G401 (cell line): ENCODE measurements at places on chromosomes 1 and 21.
A peak's percentile ranks its signal among the peaks of the same experiment; 100 is the strongest.

DNA sequence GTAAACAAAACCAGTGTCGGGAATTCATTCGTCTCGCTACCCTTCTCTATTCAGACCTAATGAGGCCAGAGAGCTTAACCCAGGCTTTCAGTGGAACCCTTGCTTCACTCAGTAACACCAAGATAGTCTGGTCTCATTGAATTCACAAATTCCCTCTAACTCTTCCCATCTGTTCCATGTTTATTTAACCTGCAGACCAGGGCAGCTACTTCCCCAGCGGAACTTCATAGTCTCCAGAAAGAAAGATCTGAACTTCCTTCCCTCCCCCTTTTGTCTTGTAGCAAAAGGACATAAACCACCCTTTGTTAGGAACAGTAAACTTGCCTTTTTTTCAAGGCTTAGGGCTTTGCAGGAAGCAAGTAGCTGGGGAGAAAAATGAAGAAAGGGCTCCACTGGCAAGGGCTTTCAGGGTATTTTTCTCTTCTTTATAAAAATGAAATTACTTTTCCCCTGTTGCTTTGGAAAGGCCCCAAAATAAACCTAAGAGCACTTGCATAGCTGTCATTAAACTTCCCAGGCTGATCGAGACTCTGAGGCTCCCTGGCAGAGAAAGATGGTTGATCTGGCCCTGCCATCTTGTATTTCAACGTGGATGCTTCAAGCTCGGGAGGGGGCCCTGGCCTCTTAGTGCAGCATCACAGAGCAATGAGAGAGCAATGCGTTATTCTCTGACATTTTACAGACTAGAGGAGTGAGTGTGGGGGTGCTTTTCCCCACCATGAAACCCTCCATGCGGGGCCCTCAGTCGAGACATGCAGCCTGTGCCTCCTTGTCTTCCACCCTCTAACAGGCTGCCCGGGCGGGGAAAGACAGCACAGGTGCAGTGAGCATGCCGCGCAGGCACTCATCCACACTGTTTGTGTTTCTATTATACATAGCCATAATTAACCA lies 30.0 kb downstream of the MIS18A start:
- peak; percentile 11 for DNase-seq

GRCh38 chr1:39159224-39160036 lies 45.1 kb upstream of the MACF1 start:
- no peak for DNase-seq

GRCh38 chr1:244397131-244397530 lies 54.6 kb downstream of the ADSS2 start:
- no peak for DNase-seq

GRCh38 chr1:40532062-40532389 lies 589 bp downstream of the ZNF684 start:
- DNase-seq = no peak

GRCh38 chr1:94731891-94732290 lies 88.3 kb upstream of the SLC44A3 start:
- no peak for DNase-seq

- DNase-seq = no peak
Observed at GRCh38 chr1:1324084-1324523, 356 bp downstream of the INTS11 start.

DNA sequence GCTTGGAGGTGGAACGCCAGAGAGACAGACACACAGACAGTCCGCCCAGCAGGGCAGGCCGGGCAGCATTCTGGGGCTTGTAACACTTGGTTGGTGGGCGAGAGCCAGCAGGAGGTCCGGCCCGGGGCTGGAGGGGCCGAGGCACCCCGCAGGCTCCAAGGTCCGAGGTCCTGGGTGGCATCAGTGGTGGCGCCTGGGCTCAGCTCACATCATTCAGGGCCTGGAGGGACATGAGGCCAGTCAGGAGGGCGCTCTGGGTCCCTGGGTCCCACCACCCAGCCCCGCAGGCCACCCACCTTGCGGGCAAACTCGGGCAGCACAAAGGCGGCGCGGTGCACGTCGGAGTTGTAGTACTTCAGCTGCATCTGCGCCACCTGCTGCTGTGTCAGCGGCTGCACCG lies 5.2 kb downstream of the SRM start:
- DNase-seq = no peak

- peak; percentile 96 for DNase-seq
Observed at GRCh38 chr21:31558962-31559367, 100.5 kb upstream of the SOD1 start.

DNA sequence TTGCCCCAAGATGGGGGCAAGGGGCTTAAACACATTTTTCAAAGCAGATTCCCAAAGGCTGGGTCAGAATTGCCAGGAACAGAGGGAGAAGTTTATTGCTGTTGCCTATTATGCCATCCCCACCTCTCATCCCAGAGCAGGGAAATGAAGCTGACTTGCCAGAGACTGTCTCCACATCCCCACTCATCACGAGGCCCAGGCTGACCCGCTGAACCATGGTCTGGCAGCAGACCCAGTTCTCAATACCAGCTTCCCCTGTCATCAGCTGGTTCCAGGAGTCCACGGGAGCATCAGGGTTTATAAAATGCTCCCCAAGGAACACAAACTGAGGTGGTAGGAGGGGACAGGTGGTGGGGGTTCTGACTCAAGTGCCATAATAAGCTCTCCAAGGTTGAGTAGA lies 605.9 kb downstream of the NPHP4 start:
- DNase-seq = no peak

GRCh38 chr1:110525249-110525595 lies 6.2 kb upstream of the KCNA10 start:
- no peak for DNase-seq

GRCh38 chr1:178548108-178548507 lies 35.2 kb downstream of the TEX35 start:
- DNase-seq = no peak
